Mesothelial cell of epicardium (in vitro differentiated cells): ENCODE measurements at places on chromosomes 2 and 18.

GRCh38 chr2:162711832-162712540, 126.6 kb downstream of the KCNH7 start:
- H3K4me1 ChIP-seq, result peaks cover 12% of the 10 kb centered on the region
- no peaks in the 10 kb centered on the region for H3K27me3 ChIP-seq
- no peak for DNase-seq
- no peak overlapping the region for H3K4me3 ChIP-seq

DNA sequence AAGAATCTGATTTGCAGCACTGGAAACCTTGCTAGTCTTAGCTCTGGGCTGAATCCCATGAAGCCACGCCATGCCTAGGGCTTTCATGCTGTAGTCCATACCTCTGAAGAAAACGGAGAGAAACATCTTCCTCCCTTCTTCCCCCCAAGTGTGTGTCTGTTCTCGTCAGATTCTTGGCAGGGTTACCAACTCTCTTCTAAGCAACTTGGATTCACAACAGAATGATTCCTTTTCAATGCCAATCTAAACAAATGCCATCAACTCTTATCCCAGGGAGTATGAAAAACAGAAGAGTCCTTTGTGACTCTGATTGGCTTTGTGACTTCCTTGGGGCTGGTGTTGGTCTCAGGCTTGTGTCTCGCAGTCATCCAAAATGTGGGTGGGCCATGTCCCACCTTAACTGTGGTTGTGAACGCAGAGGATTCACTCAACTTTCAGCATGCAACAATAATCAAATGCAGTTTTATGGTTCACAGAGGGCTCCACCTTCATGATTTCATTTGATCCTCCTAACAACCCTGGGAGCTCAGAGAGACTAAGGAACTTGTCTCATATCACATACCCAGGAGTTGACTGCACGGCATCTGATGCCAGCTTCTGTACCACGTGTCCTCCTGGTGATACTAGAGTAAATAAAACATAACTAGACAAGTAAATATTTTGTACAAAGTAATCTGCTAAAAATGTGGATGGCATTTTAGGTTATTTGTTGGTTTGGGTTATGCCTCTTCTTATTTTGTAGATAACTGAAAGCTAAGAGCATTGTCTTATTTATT, 186.0 kb upstream of the TNP1 start:
- no peak overlapping the region for H3K27ac ChIP-seq
- no peak for DNase-seq
- H3K4me1 ChIP-seq, result peaks cover 10% of the 10 kb centered on the region

DNA sequence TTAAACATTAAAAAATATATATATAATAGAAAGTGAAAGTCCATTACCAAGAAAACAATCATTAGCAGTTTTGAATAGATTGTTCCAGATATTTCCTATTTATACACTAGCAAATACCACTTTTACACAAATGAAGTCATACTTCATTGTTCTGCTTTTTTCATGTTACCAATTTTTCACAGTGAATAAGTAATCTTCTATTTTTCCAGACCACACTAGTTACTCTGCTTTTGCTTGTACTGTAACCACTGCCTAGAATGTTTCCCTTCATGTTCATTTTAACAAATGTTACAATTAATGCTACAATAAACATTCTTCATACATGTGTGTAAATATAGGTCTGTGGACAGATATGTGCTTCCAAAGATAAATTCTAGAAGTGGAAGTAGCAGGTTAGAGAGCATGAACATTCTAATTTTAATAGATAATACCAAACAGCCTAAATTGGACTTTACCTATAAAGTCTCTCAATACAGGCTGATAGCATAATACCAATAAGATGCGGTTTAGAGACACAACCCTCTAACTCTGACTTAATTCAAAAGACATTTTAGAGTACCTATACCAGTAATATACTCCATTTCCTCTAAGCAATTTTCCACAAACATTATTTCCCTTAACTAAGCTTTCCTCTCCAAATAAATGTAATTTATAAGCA, 17.0 kb downstream of the ITSN2 start:
- H3K4me1 ChIP-seq, result no peaks in the 10 kb centered on the region
- no peaks in the 10 kb centered on the region for H3K36me3 ChIP-seq
- no peak overlapping the region for H3K27ac ChIP-seq
- H3K27me3 ChIP-seq, result no peaks in the 10 kb centered on the region

- no peak overlapping the region for H3K4me3 ChIP-seq
- no peak overlapping the region for H3K27ac ChIP-seq
- H3K36me3 ChIP-seq, result peaks cover under 1% of the 10 kb centered on the region
- H3K4me1 ChIP-seq, result peaks cover 5% of the 10 kb centered on the region
Observed at GRCh38 chr2:69567909-69568300, 75.6 kb downstream of the AAK1 start.

- H3K36me3 ChIP-seq, result no peaks in the 10 kb centered on the region
- no peak overlapping the region for H3K27ac ChIP-seq
- no peaks in the 10 kb centered on the region for H3K27me3 ChIP-seq
- peaks cover 10% of the 10 kb centered on the region for H3K4me1 ChIP-seq
Observed at GRCh38 chr2:18599509-18600254, 10.3 kb upstream of the NT5C1B start.

DNA sequence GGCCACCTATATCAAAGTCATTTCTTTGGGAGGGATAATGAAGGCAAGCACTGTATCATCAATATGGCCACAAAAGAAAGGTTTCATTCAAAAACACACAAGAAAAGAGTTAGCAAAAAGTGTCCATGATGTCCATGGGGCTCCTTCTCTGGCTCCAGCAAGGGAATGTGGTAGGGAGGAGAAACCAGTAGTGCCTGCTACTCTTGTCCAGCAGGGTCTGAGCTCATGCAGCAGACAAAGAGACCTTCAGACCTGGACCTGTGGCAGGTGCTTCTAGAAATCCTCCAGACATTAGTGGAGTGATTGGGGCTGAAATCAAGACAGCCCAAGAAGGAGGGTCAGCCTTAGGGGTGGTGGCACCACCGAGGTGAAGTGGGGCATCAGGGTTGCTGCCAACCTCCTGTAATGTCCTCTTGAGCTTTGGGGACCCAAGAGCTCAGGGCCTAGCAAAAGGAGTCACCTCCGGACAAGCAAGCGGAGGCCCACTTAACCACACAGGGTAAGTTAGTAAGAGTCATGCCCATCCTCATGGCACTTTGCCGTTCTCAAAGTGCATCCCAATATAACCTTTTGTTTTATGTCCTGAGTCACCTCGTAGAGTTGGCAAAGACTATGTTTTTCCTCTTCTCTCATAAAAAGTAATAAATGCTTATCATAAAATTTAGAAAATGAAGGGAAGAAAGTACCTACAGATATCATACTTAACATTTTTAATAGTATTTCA, 112.6 kb upstream of the YPEL5 start:
- H3K4me1 ChIP-seq, result peaks cover 14% of the 10 kb centered on the region
- no peak overlapping the region for H3K4me3 ChIP-seq
- no peak for DNase-seq
- H3K36me3 ChIP-seq, result no peaks in the 10 kb centered on the region
- H3K27me3 ChIP-seq, result peaks cover 7% of the 10 kb centered on the region

GRCh38 chr2:59233448-59233847, 992.3 kb upstream of the FANCL start:
- H3K4me1 ChIP-seq, result peaks cover 6% of the 10 kb centered on the region
- H3K27ac ChIP-seq, result no peak overlapping the region
- no peaks in the 10 kb centered on the region for H3K27me3 ChIP-seq
- H3K36me3 ChIP-seq, result no peaks in the 10 kb centered on the region

- H3K4me3 ChIP-seq, result no peak overlapping the region
- H3K27me3 ChIP-seq, result no peaks in the 10 kb centered on the region
- no peak for DNase-seq
- peaks cover 25% of the 10 kb centered on the region for H3K4me1 ChIP-seq
- no peaks in the 10 kb centered on the region for H3K36me3 ChIP-seq
- no peak overlapping the region for H3K27ac ChIP-seq
Observed at GRCh38 chr2:96903815-96904214, 33.9 kb upstream of the SEMA4C start.

DNA sequence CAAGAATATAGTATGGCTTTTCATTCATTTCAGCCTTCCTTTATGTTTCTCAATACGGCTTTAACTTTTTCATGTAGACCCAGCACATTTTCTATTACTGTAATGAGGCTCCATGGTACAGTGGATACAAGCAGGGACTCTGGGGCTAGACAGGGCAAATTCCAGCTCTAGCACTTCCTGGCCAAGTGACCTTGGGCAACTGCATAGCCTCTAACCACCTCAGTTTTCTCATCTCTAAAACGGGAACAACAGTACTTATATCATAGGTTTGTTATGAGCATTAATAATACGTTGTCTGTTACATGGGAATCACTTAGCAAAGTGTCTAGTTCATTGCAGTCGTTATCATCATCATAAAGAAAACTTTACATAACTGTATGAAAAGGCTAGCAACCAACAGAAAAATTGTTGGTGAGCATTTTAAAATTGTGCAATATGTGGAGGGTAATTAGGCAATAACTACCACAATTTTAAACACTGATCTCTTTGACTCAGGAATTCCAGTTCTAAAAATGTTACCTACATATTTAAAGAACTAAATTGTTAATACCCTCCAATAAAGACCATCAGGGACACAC, 13.7 kb upstream of the RMDN2 start:
- DNase-seq, result no peak
- no peaks in the 10 kb centered on the region for H3K27me3 ChIP-seq
- H3K4me1 ChIP-seq, result peaks cover 3% of the 10 kb centered on the region
- no peak overlapping the region for H3K27ac ChIP-seq
- H3K36me3 ChIP-seq, result no peaks in the 10 kb centered on the region

DNA sequence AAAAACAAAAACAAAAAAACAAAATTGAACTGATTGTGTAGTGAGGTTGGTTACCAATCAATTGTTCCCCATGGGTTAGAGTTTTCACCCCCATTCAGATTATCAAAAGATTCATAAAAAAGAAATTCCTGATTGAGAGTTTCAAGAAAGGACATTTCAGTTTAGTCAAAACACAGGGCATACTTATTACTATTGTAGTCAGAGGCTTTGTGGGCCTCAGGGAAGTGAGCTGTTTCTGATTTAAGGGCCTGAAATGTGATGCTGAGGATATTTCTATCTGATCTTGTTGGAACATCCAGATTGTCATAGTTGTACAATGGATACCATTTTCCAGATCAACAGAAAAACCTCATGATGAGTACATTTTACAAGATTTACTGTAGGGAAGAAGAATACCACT, 368.1 kb upstream of the NETO1 start:
- no peak overlapping the region for H3K4me3 ChIP-seq
- H3K27me3 ChIP-seq, result peaks cover 1% of the 10 kb centered on the region
- H3K36me3 ChIP-seq, result no peaks in the 10 kb centered on the region
- H3K4me1 ChIP-seq, result no peaks in the 10 kb centered on the region
- no peak overlapping the region for H3K27ac ChIP-seq
- no peak for DNase-seq

DNA sequence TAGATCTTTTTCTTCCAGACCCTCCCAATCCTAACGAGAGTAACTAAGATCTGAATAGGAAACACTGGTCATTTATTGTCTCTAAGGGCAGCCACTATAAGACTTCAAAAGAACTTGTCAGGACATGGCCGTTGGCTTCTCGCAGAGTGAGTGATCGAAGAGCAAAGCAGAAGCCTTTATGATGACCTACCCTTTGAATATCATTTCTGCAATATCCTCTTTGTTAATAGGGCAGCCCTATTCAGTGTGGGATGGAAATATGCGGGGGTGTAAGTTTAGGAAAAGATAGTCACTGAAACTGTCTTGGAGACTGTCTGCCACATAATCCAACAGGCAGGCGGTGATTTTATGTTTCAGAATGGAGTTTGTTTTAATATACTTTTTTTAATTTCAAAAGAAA, 70.9 kb downstream of the FBXO36 start:
- H3K27me3 ChIP-seq, result no peaks in the 10 kb centered on the region
- peaks cover 11% of the 10 kb centered on the region for H3K36me3 ChIP-seq
- H3K4me1 ChIP-seq, result no peaks in the 10 kb centered on the region

GRCh38 chr18:80197528-80197927, 49.8 kb downstream of the PARD6G start:
- peaks cover 5% of the 10 kb centered on the region for H3K36me3 ChIP-seq
- DNase-seq, result no peak
- peak overlapping the region; percentile 12 for H3K27ac ChIP-seq
- peaks cover 32% of the 10 kb centered on the region for H3K4me1 ChIP-seq
- no peaks in the 10 kb centered on the region for H3K27me3 ChIP-seq
- H3K4me3 ChIP-seq, result no peak overlapping the region

GRCh38 chr2:129460299-129461198, 518.9 kb upstream of the RAB6C start:
- DNase-seq, result no peak
- no peaks in the 10 kb centered on the region for H3K36me3 ChIP-seq
- H3K27me3 ChIP-seq, result peaks cover 13% of the 10 kb centered on the region
- no peak overlapping the region for H3K27ac ChIP-seq
- H3K4me3 ChIP-seq, result no peak overlapping the region
- H3K4me1 ChIP-seq, result no peaks in the 10 kb centered on the region

DNA sequence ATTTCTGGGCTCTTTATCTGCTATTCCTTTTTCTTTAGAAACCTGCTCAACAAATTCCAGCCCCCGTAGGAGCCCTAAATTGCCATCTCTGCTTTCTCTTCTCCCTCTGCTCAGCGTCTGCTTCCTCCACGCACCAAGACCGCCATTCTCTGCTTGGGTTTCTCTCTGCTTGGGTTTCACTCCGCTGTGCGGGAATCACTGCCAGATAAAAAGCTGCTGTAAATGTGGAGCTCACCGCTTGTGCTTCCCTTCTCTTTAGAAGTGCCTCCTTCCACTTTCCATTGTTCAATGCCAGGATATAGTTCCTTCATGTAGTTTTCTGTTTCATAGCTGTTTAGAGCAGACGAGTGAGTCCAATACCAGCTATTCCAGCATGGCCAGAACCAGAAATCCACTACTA, 45.9 kb downstream of the TMEM237 start:
- H3K27ac ChIP-seq, result no peak overlapping the region
- H3K4me3 ChIP-seq, result no peak overlapping the region
- H3K4me1 ChIP-seq, result no peaks in the 10 kb centered on the region
- H3K27me3 ChIP-seq, result no peaks in the 10 kb centered on the region
- DNase-seq, result no peak

DNA sequence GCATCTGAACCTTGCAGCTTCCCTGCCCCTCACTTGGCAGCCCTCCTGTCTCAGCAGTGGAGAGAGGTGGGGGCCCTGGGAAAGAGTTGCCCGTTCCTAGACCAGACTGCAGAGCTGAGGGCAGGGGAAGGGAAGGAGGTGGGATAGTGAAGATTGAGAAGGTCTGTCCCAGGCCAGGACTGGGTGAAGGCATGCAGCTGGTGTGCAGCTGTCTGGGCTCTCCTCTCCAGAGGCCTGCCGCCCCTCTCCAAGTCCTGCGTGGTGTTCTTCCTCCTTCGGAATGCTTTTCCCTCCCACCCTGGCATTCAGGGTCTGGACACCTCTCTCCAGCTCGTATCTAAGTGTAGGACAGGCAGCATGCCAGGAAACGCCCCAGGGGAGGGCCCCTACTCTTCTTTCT, 323.5 kb downstream of the CELF4 start:
- H3K4me3 ChIP-seq, result no peak overlapping the region

DNA sequence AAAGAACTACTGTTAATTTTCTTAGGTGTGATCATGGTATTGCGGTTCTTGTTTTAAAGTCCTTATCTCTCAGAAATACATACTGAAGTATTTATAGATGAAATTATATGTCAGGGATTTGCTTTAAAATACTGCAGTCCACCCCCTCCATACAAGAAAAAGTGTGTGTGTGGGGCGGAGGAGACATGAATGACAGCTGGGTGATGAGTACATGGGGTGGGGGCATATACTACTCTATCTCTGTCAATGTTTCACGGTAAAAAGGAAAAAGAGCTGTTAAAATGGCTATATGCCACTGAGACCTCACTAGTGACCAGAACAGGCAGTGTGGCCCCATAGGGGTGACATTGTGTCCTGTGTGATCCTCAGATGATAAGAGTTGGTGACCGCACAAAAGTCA, 54.1 kb downstream of the SPRED2 start:
- H3K4me1 ChIP-seq, result peaks cover 28% of the 10 kb centered on the region
- H3K36me3 ChIP-seq, result no peaks in the 10 kb centered on the region
- peaks cover 5% of the 10 kb centered on the region for H3K27me3 ChIP-seq
- no peak overlapping the region for H3K4me3 ChIP-seq

- DNase-seq, result peak; percentile 57
- H3K36me3 ChIP-seq, result no peaks in the 10 kb centered on the region
- peak overlapping the region; percentile 65 for H3K4me3 ChIP-seq
- H3K27ac ChIP-seq, result no peak overlapping the region
- H3K4me1 ChIP-seq, result peaks cover 12% of the 10 kb centered on the region
Observed at GRCh38 chr18:70464343-70465114, 175.7 kb downstream of the SOCS6 start.
